Fibroblast of gingiva (primary cell): ENCODE measurements at places on chromosomes 5 and 9.

DNA sequence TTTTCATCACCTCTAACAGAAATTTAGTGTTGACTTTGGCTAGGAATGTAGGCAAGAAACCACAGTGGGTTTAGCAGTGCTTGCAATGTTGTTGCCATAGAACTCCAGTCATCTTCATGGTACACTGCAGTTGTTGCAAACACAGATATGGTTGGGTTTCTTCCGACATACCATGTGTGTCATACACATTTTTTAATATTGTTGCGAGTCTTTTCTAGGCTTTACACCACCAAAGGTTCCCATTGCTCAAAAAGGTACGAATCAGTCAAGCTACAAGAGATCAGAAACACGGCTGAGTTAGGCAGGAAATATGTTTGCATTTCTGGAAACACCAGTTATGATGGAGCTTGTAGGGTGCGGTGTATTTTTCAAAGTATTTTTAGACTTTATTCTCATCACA, 172.4 kb downstream of the SYK start:
- DNase-seq: peak; percentile 88

DNA sequence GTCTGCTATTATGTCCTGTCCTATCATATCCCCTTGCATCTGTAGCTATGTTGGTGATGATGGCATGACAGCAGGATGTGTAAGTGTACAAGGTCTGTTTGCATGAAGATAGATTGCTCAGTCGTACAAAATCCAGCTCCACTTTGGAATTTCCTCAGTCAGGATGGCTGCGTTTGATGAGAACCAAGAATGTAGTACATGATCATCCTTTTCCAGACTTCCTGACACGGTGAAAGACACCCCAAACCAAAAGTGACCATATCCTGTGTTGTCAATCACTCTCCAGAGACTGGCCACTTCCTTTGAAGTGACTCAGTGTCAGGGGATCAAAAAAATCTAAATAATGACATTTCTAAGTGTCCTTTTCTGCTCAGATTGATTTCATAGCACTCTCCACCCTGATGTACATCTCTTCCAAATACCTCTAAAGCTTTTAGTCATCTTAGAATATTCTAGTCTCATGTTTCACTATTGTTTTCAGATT, 213.4 kb downstream of the PLK2 start:
- DNase-seq: no peak

GRCh38 chr5:99156688-99157087, 227.9 kb upstream of the CHD1 start:
- DNase-seq: no peak

- DNase-seq: no peak
These were observed 26.5 kb upstream of the BOD1 start for GRCh38 chr5:173642895-173643481.

- no peak for DNase-seq
These were observed 1180.4 kb downstream of the CDH9 start for GRCh38 chr5:25858019-25858418.

DNA sequence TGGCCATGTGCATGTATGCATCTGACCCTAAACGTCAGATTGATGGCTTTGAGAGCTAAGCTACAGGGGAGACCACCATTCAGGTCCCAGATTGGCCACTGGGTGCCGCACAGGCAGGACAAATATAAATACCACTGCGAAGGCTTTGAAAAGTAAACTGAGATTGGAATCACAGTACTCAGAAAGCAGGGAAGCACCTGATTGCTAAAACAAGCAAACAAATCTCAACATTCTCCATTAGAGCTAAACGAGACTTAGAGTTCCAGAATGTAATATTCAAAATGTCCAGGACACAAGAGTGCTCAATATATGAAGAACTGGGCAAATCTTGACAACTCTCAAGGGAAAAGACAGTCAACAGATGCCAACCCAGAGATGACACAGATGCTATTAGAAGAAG, 61.0 kb upstream of the GFPT2 start:
- DNase-seq: no peak

GRCh38 chr9:90147426-90147825, 495.2 kb downstream of the DIRAS2 start:
- DNase-seq: no peak

GRCh38 chr5:15442193-15442570, 57.8 kb upstream of the FBXL7 start:
- no peak for DNase-seq

DNA sequence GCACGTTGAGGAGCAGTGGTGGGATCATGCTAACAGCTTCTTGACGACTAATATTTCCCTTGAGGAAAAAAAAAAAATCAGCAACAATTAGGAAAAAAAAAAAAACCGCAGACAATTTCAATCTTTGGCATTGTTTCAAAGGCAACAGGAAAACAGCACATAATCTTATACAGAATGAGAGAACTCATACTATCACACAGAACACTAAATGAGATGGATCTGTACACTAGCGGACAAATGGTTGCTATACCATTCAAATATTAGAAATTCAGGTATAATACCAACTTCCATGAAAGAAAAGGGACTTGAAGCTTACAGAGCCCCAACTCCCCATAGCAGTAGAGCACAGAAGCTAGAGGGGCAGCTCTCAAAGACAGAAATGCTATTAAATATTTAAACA, 9.6 kb downstream of the NSUN2 start:
- no peak for DNase-seq

DNA sequence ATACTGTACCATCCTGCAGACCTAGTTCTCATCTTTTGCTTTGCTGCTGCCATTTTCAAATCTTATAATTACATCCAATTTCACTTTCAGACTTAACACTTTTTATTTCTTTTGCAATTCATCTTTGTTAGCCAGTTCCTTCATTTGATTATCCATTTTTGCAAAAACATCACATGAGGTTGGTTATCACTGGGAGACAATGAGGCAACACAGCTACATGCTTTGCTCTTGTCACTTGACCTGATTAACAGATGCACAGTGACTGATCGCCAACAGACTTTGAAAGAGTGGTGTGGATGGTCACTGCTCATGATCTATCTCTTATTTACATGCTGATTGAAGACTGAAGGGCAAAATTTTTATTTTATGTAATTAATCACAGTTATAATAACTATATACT, 17.0 kb upstream of the RNF20 start:
- no peak for DNase-seq

DNA sequence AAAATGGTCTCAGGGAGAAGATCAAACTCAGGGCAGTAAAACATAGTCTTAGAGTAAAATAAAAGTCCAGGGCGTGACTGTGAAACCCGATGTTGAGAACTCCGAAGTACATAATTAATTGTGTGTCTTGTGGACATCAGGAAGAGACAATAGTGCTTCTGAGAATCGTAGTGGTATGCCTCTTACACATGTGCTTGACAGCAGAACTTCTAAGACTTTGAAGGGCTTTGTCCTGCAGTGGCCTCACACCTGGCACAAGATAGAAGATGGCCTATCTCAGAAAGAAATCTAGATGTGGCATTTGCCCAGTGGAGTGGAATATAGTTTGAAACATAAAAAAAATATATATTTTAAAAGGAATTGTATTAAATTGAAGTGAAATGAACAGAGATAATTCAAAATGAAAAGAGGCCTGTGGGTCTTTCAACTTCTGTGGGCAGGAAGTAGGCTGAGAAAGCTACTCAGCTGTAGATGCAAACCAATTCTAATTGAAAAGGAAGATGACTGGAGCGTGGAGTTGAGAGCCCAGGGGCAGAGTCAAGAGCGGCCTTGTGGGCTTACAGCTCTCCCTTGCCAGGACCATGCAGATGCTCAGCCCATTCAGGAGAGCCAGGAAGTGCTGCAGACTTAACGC, 468.4 kb downstream of the KDM4C start:
- no peak for DNase-seq

DNA sequence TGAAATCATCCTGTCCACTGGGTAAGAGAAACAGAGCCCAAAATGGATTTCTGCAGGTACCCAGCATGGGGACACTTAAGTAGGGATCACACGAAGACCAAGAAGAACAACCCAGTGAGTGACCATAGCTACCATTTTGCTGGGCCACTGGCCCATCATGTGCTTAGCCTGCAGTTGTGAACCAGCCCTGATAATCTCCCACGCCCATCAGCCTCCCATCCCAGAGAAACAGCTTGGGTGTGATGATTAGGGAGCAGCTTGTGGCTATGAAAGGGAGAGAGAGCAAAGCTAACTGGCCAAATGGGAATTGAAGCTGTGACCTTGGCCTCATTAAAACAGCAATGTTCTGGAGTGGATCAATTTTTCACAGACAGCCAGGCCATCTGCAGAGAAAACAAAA, 138.5 kb downstream of the SLC24A2 start:
- DNase-seq: no peak

- DNase-seq: no peak
These were observed 284.1 kb downstream of the FAM170A start for GRCh38 chr5:119913425-119913824.

DNA sequence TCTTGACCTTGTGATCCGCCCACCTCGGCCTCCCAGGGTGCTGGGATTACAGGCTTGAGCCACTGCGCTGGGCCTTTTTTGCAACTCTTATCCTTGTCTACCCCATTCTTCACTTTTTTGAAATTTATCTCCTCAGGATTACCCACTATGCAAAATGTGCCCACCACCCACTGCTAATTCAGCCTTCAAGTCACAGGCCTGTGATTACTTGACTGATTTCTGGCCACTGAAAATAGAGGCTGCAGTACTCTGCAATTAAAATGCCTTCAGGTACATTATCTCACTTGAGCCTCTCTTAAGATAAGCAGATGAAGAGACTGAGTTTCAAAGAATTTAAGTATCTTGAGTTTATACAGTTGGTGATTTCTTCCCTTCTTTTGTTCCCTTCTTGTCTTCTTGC, 112.4 kb upstream of the SPATA31D4 start:
- DNase-seq: no peak

DNA sequence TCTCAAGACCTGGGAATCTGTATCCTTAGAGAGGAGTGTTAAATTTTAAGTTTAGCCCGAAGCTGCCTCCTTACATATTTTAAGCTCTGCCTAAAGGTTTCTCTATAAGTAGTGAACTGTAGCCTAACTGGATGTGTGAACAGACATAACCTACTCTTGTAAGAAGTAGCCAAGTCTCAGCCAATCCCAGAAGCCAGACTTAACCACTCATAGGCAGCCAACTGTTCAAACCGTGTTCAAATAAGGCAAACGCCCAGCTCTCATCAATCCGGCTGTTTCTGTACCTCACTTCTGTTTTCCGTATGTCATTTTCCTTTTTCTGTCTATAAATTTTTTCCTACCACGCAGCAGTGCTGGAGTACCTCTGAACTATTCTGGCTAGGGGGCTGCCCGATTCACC, 58.7 kb upstream of the HRH2 start:
- no peak for DNase-seq
